MM.1S (cell line): ENCODE measurements at places on chromosomes 2 and 18.

GRCh38 chr2:61713457-61713856, 140.4 kb downstream of the FAM161A start:
- no peak for DNase-seq

GRCh38 chr2:235135990-235136561, 184.3 kb downstream of the SH3BP4 start:
- peak; percentile 67 for DNase-seq

DNA sequence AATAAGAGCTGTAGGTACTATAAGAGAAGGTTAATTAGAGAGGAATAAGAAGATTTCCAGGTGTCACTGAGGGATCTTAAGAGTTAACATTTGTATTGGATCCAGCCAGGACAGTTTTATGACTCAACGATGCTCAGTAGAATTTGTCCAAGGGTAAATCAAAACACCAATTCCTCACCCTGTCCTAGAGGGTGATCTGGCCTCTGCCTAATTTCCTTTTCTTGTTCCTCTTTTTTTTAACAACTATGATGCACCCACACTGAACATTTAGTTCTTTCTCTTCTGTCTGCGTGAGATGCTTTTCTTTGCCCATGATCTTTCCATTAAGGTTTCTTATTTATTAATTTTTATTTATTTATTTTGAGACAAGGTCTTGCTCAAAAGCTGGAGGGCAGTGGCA, 92.0 kb downstream of the PMS1 start:
- DNase-seq: no peak

DNA sequence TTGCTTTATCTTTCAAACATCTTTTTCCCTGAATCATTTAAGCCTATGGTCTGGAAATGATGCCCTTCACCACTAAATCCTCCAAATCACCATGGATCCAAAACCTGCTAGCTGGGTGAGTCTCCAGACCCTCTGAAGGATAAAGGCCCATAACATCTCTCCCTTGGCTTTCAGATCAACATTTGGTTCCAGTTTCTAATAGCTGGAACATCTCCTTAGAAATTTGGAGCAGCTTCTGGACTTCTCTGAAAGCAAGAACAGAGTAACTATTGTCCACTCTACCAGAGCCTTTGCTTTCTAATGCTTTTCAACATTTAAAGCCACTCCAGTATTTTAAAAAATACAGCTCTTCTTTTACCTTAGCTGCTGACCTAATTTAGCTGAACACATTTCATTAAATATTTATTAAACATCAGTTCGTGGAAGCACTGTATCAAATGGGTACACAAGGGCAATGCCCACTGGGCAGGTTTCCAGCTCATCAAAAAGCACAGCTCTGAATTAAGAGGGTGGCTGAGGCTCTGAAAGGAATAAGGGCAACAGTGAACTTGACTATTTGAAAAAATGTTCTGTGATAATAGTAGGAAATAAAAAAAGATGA, 75.3 kb downstream of the GALNT3 start:
- DNase-seq: no peak

GRCh38 chr2:37839991-37840390, 85.1 kb upstream of the RMDN2 start:
- DNase-seq: no peak

- DNase-seq: no peak
Observed at GRCh38 chr2:25544445-25544844, 128.9 kb downstream of the DTNB start.

- DNase-seq: no peak
Observed at GRCh38 chr18:23719634-23720201, 30.5 kb downstream of the LAMA3 start.
